Activated T-cell treated with anti-CD3 and anti-CD28 coated beads, Interleukin-2, amount 50 U/mL, for 24 hours (primary cell): ENCODE measurements at places on chromosomes 3 and 15.

DNA sequence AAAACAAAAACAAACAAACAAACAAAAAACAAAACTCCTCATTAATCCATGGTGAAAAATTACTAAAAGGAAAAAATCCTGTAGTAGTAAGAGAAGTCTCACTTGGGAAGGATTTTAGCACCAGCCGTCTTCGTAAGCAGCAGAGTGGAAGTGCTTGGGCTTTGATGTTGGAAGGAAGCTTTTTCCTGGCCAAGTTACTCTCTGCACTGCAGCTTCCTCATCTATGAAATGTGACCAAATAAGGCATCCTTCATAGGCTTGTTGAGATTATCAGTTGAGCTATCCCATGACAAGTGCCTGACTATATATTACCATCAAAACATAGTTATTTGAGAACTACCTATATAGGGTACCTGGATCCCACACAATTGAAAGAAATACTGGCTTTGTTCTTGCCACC, 436.4 kb upstream of the ONECUT1 start:
- no peaks in the 10 kb centered on the region for H3K36me3 ChIP-seq
- DNase-seq, result no peak
- H3K4me3 ChIP-seq, result no peak overlapping the region
- no peaks in the 10 kb centered on the region for H3K4me1 ChIP-seq
- no peak overlapping the region for H3K27ac ChIP-seq
- H3K27me3 ChIP-seq, result no peaks in the 10 kb centered on the region

- DNase-seq, result no peak
- peaks cover 5% of the 10 kb centered on the region for H3K4me1 ChIP-seq
- no peak overlapping the region for H3K27ac ChIP-seq
- H3K27me3 ChIP-seq, result peaks cover 51% of the 10 kb centered on the region
- no peaks in the 10 kb centered on the region for H3K36me3 ChIP-seq
Observed at GRCh38 chr15:57865294-57865693, 158.8 kb downstream of the POLR2M start.

- no peak overlapping the region for H3K27ac ChIP-seq
- H3K4me1 ChIP-seq, result no peaks in the 10 kb centered on the region
- H3K36me3 ChIP-seq, result no peaks in the 10 kb centered on the region
- DNase-seq, result no peak
- H3K4me3 ChIP-seq, result no peak overlapping the region
Observed at GRCh38 chr3:190055773-190056172, 64.9 kb downstream of the P3H2 start.

DNA sequence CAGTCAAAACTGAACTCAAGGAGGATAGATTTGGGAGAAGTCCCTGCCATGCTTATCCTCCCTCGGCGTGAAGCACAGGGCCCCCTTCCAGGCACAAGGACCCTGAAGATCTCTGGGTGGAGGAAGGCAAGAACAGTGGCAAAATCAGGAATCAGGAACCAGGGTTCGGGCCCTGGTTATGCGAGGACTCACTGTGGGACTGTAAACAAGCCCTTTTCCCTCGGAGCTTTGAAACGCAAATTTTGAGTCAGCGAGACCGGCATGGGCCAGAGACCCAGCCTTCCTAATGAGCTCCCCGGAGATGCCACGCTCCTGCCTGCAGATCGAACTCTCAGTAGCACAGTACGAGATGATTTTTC, 70.1 kb downstream of the SLC12A8 start:
- H3K4me1 ChIP-seq, result peaks cover 56% of the 10 kb centered on the region
- H3K36me3 ChIP-seq, result no peaks in the 10 kb centered on the region
- no peak for DNase-seq

- no peak for DNase-seq
- H3K27ac ChIP-seq, result no peak overlapping the region
- H3K36me3 ChIP-seq, result no peaks in the 10 kb centered on the region
- H3K4me1 ChIP-seq, result no peaks in the 10 kb centered on the region
- H3K4me3 ChIP-seq, result no peak overlapping the region
Observed at GRCh38 chr3:106842151-106842550, 535.1 kb upstream of the CCDC54 start.

GRCh38 chr15:64934023-64934422, 22.3 kb downstream of the ANKDD1A start:
- DNase-seq, result no peak
- H3K36me3 ChIP-seq, result no peaks in the 10 kb centered on the region

DNA sequence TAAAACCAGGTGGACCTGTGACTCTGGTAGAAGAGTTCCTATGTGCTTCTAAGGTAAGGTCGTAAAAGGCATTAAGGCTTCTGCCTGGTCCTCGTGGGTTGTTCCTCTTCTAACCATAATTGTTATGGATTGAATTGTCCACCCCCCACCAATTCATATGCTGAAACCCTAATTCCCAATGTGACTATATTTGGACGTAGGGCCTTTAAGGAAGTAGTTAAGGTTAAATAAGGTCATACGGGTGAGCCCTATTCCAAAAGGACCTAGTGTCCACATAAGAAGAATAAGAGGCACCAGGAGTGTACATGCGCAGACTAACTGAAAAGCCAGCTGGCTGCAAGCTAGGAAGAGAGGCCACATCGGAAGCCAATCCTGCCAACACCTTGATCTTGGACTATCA, 1.9 kb downstream of the ADPGK start:
- peaks cover 72% of the 10 kb centered on the region for H3K4me1 ChIP-seq
- peak overlapping the region; percentile 87 for H3K4me3 ChIP-seq
- no peak for DNase-seq
- H3K36me3 ChIP-seq, result peaks cover 60% of the 10 kb centered on the region
- H3K27me3 ChIP-seq, result no peaks in the 10 kb centered on the region

DNA sequence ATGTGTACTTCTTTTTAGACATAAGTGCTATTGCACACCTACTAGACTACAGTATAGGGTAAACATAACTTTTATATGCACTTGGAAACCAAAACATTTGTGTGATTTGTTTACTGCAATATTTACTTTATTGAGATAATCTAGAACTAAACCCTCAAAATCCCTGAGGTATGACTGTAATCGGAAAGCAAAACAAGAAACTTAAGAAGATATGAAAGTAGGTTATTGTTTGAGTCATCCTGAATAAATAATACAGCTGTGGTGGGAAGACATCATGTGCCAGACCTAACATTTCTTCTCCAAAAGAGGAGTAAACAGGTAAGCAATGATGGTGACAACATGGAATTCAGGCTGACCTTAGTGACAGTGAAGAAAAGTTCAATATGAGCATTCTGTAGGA, 765.5 kb downstream of the OTOL1 start:
- H3K27me3 ChIP-seq, result no peaks in the 10 kb centered on the region
- H3K36me3 ChIP-seq, result no peaks in the 10 kb centered on the region
- H3K27ac ChIP-seq, result no peak overlapping the region
- no peak for DNase-seq

DNA sequence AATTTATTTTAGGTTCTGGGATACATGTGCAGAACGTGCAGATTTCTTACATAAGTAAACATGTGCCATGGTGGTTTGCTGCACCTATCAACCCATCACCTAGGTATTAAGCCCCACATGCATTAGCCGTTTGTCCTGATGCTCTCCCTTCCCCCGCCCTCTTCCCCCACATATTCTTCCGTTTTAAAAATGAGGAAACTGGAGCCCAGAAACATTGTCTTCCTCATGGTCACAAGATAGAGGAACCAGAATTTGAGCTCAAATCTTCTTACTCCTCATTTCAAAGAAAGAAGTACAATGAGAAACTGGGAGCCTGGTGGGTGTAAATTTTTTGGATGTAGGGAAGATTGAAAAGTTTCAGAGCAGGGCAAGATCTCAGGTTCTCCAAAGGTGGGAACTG, 56.1 kb upstream of the USP3 start:
- DNase-seq, result no peak
- H3K27me3 ChIP-seq, result no peaks in the 10 kb centered on the region
- no peak overlapping the region for H3K4me3 ChIP-seq
- no peaks in the 10 kb centered on the region for H3K36me3 ChIP-seq
- H3K27ac ChIP-seq, result no peak overlapping the region
- H3K4me1 ChIP-seq, result peaks cover 9% of the 10 kb centered on the region

DNA sequence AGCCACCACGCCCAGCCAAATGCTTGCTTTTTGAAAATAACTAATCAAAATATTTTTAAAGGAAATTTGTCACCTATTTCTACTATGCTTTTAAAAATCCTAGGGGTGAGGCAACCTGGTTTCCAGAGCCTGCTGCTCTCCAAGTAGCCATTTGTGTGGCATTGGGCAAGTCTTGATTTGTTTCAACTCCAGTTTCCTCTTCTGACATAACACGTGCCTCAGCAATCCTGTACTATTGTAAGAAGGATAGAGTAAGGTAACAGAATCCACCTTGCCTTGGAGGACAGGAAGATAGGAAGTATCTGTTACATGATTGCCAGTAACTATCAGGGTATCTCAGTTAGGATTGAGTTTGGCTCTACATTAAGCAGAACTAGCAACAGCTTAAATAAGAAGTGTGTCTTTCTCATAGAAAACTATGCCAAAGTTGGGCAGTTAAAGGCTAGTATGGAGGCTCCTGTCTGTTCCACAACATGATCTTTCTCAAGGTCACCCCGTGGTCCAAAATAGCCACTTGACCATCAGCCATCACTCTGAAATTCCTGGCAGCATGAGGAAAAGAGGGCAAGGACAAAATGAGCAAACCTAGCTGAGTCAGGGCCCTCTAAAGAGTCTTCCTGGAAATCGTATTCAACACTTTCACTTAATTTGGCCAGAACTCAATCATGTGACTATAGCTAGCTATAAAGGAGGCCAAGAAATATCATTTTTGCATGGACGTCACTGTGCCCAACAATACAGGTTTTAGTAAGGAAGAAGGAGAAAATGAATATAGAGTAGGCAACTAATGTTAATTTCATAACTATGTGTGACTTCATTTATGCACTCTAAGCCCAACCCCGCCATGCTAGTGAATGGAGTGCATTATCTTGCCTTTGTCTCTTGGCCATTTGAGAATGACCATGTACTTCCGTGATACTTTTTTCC, 66.1 kb downstream of the HMG20A start:
- no peak overlapping the region for H3K4me3 ChIP-seq
- H3K36me3 ChIP-seq, result peaks cover 54% of the 10 kb centered on the region
- H3K27ac ChIP-seq, result peak overlapping the region; percentile 39
- H3K4me1 ChIP-seq, result peaks cover 23% of the 10 kb centered on the region
- no peaks in the 10 kb centered on the region for H3K27me3 ChIP-seq

DNA sequence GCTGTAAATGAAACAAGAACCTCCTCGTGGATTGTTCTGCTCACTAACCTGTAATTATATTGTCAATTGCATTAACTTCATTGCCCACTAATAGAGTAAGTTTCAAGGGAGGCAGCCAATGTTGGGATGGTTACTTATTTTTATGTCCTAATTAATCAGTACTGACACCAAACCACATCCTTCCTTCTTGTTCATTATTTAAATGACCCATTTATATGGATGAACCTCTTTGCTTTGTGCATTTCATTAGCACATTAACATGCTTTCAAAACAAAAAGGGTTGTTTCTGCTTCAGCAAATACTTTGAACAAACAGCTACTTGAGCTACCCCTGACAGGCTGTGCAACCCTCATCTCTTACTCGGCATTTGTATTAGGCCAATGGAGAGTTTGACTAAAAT, 374.2 kb downstream of the MECOM start:
- H3K4me3 ChIP-seq, result no peak overlapping the region
- H3K27ac ChIP-seq, result no peak overlapping the region
- H3K36me3 ChIP-seq, result no peaks in the 10 kb centered on the region
- H3K27me3 ChIP-seq, result peaks cover 3% of the 10 kb centered on the region

DNA sequence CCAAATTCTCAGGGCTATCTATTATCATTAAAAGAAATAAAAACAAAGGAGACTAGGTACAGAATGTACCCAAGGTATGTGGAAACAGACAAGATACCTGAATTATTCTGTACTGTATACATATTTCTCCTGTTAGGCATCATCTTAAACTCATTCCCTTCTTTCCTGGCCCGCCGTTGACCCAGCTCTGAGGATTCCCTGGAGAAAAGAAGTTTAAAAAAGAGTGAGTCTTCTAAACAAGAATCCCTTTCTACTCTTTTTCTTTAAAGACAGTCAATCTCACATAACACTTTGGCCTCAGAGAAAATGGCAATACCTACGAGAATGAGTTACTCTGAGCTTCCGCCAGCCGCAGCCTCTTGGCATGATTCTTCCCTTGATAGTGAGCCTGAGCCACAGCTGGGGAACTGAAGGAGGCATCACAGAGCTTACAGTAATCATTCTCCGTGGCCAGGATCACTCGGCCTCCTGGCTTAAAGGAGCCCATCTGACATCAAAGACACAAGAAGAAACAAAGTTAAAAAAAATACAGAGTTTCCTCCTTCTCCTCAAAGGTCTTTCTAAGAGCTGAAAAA, 44.2 kb downstream of the ZMAT3 start:
- DNase-seq, result no peak
- H3K27me3 ChIP-seq, result no peaks in the 10 kb centered on the region
- no peak overlapping the region for H3K4me3 ChIP-seq
- H3K4me1 ChIP-seq, result peaks cover 22% of the 10 kb centered on the region

DNA sequence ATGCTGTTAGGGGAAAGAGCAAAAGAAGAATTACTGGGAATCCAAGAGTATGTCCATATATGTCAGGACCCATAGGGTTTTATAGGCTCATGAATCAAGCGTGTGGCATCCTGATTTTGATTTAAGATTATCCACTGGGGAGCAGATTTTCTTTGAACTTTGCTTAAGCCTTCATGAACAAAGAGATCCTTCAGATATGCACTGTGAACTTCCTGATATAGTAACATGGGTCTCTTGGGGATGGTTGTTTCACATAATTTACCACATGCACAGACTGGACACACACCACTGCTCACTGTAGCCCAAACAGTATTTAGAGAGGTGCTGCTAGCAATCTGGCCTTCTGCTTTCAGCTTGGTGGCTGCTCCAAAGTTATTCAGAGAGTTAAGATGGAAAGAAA, 200.9 kb upstream of the ZPLD1 start:
- no peaks in the 10 kb centered on the region for H3K27me3 ChIP-seq
- no peak for DNase-seq
- no peak overlapping the region for H3K27ac ChIP-seq
- no peaks in the 10 kb centered on the region for H3K36me3 ChIP-seq
- no peak overlapping the region for H3K4me3 ChIP-seq
